ENCODE measurements at places on chromosomes 13 and 19.

- peak; percentile 58 for DNase-seq
Observed at GRCh38 chr19:6501740-6502648, at the start of gene TUBB4A. Gene TUBB4A, minus strand, starts transcription at chr19:6502309. Its CDS starts 97 bp downstream, at chr19:6502212.

DNA sequence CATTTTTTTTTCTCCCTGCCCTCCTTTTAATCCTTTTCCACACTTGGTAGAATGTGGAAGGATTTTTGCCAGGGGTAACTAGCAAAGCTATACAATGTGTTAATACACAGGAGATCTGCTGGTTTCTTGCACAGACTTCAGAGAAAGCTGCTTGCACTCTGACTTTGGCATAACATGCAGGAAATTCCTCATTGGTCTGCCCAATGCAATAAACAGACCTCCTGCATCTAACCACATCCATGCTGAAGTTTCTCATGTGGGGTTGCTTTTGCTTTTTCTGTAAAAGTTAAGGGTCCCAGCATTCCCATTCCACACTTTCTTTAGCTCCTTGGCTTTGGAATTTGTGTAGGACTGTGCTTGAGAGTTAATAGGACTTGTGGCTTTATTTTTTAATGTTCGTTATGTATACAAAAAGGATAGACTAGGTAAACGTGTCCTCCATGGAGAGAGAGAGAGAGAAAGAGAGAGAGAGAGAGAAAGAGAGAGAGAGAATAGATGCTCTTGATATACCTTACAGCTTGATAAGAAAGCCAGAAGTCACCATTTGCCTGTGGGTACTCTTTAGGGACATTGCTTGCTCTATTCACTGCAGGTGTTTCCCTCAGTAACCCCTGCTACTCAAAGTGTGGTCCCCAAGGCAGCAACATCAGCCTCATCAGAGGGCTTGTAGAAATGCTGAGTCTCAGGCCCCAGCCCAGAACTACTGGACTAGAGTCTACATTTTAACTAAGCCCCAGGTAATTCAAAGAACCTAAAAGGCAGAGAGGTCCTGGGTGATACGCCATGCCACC, 170.5 kb downstream of the SHISA2 start:
- no peak for DNase-seq

- no peak for DNase-seq
Observed at GRCh38 chr13:49296659-49297058, 48.9 kb downstream of the CDADC1 start.

- DNase-seq = peak; percentile 92
Observed at GRCh38 chr19:4909897-4910593, 744 bp downstream of the UHRF1 start.

- no peak for DNase-seq
Observed at GRCh38 chr19:10158071-10158470, 36.7 kb downstream of the DNMT1 start.

- DNase-seq = no peak
Observed at GRCh38 chr13:85798556-85798955, 663 bp downstream of the SLITRK6 start.

DNA sequence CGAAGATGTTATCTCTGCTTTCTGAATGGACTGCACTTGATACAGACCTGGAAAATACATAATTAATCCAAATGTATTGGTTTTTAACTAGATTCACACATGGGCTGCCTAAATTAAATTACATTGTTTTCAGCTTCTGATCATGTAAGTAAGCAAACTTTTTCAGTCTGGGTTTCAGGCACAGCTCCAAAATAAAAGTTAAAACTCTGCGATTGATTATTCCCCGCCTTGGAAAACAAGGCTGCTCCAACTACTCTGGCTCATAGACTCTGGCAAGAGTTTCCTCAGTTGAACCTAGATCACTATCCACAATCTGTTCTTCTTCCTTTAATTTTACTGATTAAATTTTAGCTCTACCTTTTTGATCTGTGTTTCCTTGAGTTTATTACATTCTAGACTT, 526.0 kb upstream of the SPRY2 start:
- DNase-seq = no peak

- DNase-seq = no peak
Observed at GRCh38 chr19:8142513-8142900, 6.9 kb downstream of the FBN3 start.

DNA sequence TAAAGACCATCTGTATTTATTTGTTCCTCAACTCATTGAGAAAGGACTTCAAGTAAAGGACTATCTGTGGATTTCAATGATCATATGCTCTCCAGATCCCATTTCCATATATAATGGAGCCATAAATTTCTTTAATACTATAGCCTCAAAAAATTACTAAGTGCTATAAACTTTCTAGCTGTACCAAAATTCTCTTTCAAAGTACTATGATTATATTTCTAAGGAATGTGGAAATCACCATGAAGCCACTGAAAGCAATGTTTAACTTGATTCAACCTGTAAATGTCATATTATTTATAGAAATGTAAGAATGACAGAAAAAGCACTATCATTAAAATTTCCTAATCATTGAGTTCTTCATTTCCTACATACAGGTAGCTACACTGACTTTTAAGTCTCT, 20.7 kb downstream of the TBC1D4 start:
- no peak for DNase-seq

- no peak for DNase-seq
Observed at GRCh38 chr13:80802946-80803345, 462.0 kb upstream of the SPRY2 start.

DNA sequence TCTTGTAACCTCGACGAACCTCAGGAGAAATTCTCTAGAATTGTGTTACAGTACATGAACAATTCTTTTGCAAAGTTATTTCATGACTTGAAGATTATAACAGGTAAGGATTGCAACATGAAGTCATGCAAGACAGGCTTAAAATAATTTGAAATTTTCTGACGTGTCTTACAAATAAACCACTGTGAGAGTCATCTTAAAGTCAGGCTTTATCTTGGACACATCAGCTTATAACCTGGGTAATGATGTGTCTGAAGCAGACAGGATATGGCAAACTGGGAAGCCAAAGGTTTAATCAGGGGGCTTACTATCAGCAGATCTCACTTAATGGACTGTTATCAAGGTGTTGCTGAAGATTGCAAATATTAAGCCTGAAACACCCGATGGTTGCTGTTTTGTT, 407.8 kb downstream of the KLF5 start:
- DNase-seq = no peak

DNA sequence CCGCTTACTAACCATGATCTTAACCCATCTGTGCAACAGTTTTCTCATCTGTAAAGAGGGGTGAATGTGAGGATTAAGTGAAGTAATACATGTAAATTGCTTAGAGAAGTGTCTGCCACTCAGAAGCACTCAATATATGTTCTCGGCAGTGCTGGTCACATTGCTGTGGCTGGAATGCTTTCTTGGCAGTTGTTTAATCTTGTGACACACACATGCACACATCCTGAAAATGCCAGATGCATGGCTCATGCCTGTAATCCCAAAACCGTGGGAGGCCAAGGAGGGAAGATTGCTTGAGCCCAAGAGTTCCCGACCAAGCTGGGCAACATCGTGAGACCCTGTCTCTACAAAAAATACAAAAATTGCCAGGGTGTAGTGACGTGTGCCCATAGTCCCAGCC, 4.9 kb upstream of the DMKN start:
- DNase-seq = no peak

GRCh38 chr13:45492538-45492937, 27.8 kb downstream of the COG3 start:
- DNase-seq = no peak

DNA sequence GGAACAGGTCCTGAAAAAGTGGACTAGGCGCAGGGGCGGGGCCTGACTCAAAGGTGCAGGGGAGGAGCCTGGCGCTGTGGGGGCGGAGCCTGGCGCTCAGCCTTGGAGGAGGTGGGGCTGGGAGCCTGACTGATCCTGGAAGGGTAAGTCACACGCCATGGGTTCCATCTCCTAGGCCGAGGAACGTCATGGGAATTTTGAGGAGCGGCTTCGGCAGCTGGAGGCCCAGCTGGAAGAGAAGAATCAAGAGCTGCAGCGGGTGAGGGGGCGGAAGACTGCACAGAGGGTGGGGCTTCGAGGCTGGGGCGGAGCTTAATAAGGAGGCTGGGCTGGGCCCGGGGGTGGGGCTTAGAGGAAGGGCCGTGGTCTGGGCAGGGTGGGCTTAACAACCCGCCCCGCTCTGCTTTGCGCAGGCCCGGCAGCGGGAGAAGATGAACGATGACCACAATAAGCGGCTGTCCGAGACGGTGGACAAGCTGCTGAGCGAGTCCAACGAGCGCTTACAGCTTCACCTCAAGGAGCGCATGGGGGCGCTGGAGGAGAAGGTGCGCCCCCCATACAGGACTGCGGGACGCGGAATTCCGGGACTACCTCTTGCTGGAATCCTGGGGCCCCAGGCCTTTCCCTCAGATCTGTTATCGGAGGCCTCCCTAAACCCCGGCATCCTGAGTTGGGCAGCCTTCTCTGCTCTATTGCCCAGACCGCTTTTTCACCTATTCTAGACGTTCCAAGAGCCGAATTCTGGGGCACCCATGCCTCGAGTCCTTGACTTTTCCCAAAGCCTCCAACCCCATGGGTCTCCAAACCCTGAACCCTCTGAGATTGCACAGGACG, 14.5 kb downstream of the PPFIA3 start:
- DNase-seq = peak; percentile 58

DNA sequence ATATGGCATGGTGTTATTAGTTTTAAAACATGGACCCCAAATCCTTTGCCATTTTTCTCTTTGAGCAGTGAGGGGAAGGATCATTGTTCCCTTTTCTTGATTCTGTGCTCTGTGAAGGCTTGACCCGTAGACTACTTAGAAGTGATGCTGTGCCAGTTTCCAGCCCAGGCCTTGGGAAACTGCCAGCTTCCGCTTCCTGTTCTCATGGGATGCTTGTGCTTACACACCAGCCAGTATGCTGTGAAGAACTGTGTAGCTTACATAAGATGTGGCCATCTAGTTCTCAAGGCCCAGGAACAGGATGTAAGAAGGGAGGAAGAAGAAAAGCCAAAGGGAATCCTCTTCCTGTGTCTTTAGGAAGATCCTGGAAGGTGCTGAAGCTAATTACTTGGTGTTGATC, 180.9 kb downstream of the PCCA start:
- DNase-seq = no peak

GRCh38 chr19:12484371-12485051, at the start of gene ZNF709:
Gene ZNF709, minus strand, starts transcription at chr19:12484816. Its CDS starts 159 bp downstream, at chr19:12484657.
- peak; percentile 90 for DNase-seq

- DNase-seq = no peak
Observed at GRCh38 chr13:30331331-30331771, 24.0 kb upstream of the KATNAL1 start.

DNA sequence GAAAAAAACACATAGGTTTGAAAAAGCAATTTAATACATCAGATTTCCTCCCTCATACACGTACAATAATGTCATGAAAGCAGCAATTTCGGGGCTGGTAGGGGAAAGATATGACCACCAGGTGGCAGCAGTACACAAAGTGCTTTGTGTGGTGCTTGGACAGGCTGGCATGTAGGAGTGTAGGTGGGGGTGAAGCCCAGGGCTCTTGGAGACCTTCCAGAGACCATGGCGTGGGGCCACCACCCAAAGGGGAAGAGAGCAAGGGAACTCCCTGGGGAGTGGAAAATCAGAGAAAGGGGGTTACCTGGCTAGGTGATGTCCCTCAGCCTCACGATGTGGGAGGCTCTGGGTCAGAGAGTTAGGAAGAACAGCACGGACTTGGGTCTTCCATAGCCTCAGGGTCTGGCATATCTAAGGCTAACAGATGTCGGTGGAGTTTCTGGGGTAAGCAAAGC, 11.8 kb upstream of the CCNA1 start:
- DNase-seq = peak; percentile 52

DNA sequence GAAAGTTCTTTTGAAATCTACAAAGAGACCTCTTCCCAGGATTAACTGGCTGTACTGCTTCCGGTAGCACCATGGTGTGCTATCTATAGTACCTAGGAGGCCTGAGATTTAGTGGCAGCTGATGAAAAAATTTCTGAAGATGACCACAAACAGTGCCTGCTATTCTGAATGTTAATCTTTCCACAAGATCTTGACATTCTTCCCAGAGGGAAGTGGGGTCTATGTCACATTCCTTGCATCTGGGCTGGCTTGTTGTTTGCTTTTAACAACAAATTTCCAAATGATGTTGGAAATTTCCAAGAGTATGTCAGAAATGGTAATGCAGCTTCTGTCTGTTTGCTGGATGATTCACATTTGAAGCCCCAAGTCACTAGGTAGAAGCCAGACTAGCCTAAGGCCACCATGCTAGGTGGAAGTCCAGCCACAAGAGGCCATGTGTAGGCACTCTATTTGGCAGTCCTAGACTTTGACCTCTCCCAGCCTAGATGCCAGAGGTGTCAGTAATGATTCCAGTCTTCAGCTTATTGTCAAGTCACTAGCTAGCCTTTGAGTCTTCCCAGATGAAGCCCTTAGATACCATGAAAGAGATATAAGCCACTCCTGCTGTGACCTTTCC, 22.1 kb downstream of the SPART start:
- DNase-seq = no peak

DNA sequence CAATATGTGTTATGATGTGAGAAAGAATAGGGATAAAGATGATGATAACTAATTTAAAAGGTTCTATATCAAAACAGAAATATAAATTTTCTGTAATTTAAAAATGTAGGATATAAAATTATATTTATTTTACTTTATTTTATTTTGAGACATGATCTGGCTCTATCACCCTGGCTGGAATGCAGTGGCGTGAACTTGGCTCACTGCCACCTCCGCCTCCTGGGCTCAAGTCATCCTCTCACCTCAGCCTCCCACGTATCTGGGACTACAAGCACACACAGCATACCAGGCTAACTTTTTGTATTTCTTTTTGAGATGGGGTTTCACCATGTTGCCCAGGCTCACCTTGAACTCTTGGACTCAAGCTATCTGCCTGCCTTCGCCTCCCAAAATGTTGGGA, 214.9 kb upstream of the SLITRK1 start:
- no peak for DNase-seq

DNA sequence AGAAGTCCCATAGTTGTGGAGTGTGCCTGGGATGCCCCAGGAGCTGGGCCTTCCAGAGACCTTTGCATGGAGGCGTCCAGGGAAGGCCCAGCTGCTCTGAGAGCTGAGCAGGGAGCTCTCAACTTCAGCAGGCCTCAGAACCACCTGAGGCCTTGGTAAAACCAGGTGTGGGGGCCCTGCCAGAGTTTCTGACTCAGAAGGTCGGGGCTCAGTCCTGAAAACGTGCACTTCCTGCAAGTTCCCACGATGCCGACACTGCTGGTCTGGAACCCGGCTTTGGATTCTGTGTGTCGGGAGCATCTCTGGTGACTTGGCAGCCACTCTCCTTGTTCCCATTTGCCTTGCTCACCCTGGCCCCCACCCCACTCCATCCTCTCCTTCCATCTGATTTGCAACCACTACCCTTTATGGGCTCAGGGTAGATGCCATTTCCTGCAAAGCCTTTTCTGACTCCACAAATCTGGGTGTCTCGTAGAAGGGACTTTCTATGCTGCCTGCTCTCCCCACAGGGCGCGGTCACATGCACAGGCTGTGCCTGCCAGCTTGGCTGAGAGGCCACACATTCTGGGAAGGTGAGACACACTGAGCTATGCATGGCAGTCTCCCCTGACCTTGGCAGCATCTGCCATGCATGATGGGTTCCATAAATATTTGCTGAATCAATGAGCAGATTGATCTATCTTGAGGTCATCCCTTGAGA, 244.7 kb downstream of the COL4A1 start:
- no peak for DNase-seq

- DNase-seq = no peak
Observed at GRCh38 chr13:50292081-50292480, 276.8 kb downstream of the KCNRG start.

- no peak for DNase-seq
Observed at GRCh38 chr13:50779443-50780200, 63.9 kb downstream of the DLEU7 start.

GRCh38 chr19:56905631-56906150, 65.2 kb upstream of the PEG3 start:
- DNase-seq = no peak

- DNase-seq = peak; percentile 40
Observed at GRCh38 chr19:459724-460511, 915 bp downstream of the SHC2 start.
